ENCODE measurements at places on chromosomes 2 and 18.

- no peak for DNase-seq
These were observed 87.3 kb downstream of the CBLN2 start for GRCh38 chr18:72456802-72457201.

DNA sequence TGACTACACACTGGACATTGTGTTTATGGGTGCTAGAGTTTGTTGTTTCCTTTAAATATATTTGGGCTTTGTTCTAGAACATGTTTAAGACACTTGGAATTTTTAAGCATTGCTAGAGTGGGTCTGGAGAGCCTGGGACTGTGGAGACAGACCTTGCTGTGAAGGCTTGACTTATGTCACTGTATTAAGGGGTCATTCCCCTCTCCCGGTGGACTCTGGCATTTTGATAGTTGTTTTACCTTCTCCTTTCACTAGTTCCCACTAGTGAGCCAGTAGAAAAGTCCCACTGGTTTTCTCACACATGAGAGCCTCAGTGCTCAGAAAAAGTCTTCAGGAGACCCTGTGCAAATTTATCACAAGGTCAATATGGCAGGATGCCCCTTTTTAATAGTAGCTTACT lies 18.6 kb downstream of the ADNP2 start:
- DNase-seq = no peak

GRCh38 chr2:145157741-145158591 lies 638.0 kb upstream of the ZEB2 start:
- DNase-seq = no peak

DNA sequence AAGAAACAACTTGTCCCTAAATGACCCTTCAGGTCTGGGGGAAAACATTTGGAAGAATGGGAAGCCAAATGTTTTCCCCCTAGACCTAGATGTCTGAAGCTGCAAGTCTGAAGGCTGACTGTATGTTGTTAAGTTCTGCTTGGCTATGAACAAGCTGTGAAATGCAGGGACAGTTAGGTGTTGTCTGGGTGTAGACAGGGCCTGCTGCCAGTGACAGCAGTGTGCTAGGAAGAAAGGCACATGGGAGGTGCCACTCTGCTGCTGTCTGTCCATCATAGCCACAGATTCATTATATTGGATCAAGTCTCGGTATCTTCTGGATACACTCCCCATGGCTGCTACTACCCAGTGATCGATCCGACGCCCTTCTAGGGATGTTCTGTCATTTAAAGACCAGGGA lies 265.9 kb upstream of the PXDN start:
- no peak for DNase-seq

- DNase-seq = no peak
These were observed 181.6 kb downstream of the CELF4 start for GRCh38 chr18:37383846-37384595.

DNA sequence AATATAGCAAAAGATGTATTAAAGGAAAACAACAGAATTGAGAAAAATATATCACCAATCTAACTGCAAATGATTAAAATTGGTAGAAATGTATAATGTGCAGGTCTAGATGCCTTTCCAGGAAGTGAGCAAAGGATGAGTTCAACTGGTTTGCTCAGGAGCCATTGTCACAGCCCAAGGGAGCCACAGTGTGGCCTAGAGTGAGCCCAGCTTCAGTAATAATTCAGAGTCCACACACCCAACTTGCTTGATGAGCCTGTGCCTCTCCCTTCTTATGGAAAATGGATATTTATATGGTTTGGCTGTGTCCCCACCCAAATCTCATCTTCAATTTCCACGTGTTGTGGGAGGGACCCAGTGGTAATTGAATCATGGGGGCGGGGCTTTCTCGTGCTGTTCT lies 92.2 kb upstream of the ASAP2 start:
- DNase-seq = no peak

DNA sequence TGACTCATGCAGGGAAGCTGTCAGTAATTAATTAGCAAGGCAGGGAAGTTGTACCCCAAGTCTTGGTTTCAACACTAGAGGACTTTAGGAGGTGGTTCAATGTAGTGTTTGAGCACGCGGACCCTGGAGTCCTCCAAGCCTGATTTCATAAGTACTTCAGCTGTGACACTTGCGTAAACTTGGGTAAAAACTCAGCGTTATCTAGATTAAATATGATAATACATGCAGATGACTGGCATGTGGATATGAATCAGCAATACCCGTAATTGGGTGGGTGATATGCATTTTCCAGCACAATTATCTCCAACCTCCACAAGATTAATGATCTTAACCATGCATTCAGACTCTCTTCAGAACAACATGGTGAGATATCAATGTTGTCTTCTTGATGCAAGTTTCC lies 5.2 kb downstream of the UGT1A7 start:
- DNase-seq = no peak
